ENCODE measurements at places on chromosomes 6 and 20.

GRCh38 chr6:10961837-10962236 is 75.0 kb downstream of the SYCP2L start:
- DNase-seq, result no peak

DNA sequence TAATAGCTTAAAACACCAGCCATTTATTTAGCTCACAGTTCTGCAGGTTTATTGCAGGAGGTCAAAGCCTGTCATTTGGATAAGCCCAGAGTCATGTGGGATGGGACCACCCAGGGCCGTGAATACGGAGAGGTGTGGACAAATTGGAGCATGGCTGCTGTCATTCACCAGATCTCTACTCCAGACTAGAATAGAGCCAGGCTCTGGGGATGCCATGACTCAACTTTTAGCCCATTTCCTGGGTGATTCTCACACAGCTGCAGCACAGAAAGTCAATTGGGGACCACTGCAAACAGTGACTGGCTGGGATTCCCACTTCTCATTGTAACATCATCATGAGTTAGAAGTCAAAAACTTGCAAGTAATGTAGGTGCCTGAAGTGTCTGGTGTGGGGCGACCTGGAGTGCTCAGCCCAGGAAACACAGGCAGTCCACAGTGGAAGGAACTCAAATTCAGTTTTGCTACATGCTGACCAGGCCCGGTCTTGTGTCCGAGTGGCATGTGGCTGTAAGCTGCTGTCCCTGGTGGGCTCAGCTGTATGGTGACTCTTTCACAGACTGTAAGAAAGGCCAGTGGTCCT is 174.3 kb downstream of the SCP2D1 start:
- DNase-seq, result no peak

GRCh38 chr6:92779746-92780145 is 639.6 kb downstream of the EPHA7 start:
- DNase-seq, result no peak

- no peak for DNase-seq
Measured at GRCh38 chr6:89675949-89676748, 37.6 kb upstream of the LYRM2 start.

DNA sequence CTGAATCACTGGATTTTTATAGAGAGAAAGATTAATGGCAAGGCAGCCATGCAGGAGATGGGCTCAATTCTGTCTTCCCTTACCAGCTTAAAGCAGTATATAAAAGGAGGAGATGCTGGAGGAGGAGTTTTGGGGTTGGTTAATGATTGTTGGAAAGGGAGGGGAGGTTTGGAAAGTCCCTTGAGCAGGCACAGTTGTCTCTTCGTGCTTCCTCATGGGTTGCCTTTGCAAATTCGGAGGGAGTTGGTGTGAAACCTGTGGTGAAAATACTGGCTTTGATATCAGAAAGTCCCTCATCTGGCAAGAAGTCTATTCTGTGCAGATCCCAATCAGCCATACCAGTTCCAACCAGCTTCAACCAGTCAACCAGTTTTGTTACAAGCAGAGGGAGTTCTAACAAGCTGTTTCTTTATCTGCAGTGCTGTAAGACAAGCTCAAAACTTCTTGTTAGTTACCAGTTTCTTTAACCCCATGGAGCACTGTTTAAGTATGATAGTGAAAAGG is 107.0 kb downstream of the HIVEP1 start:
- DNase-seq, result peak; percentile 87

- no peak for DNase-seq
Measured at GRCh38 chr6:73556836-73557235, 36.0 kb upstream of the EEF1A1 start.

DNA sequence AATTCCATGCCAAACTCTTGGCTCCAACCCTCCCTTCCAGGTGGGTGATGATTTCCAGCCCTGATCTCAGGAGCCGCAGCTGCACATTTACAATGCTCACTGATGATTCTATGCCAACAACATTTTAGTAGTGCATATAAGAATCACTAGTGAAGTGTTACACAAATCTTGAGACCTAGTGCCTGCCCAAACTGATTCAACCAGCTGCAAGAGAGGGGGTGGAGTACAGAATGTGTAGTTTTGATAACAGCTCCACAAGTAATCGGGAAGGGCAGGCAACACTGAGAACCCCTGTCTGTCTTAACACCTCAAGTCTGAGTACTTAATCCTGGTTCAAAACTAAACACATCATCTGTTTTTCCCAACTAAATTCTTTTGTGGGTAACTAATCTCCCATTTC is 91.7 kb downstream of the PRDM1 start:
- DNase-seq, result no peak

DNA sequence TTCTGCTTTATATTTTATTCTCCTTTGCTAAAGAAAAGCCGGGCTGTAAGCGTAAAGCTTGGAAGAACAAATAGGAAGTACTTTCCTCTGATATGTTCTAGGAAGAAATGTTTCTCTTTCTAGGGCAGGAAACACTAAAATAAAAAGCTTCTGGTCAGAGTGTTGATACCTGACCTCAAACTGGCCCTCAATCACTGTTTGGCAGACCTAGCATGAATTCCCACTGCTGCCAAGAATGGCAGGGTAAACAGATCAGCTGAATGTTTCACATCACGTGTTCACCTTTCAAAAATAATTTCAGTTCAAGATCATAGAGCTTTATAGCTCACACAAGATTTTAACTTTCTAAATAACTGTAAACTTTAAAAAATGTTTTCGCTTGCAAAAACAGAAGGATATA is 2.9 kb downstream of the MPC1 start:
- no peak for DNase-seq

- peak; percentile 97 for DNase-seq
Measured at GRCh38 chr6:15245361-15246216, at the start of gene JARID2. Gene JARID2 (plus strand): TSS chr6:15246069. CDS start chr6:15246540, 471 bp downstream.

- DNase-seq, result no peak
Measured at GRCh38 chr6:5191722-5192121, 69.0 kb downstream of the LYRM4 start.

DNA sequence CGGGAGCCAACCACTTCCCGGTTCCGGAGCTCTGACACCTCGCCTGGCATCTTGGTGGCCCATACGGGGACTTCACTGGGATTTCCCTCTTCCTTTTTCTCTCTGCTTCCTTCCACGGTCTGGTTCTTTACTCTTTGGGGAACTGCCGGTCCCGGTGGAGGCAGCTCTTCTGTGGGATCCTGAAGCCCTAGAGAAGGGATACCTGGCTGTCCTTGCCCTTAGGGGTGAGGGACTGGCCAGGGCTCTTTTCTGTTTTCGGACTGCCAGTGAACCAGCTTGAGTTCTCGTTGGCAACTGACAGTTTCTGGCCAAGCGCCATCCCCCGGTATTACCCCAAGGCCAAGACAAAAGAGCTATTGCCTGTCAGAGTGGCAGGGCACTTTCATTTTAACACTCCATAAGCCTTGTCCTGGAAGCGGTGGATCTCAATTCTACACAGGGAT is 880 bp upstream of the CPXM1 start:
- DNase-seq, result no peak

- no peak for DNase-seq
Measured at GRCh38 chr6:132910759-132911158, 96.4 kb downstream of the RPS12 start.

- DNase-seq, result no peak
Measured at GRCh38 chr20:5171064-5171789, 44.4 kb downstream of the CDS2 start.

DNA sequence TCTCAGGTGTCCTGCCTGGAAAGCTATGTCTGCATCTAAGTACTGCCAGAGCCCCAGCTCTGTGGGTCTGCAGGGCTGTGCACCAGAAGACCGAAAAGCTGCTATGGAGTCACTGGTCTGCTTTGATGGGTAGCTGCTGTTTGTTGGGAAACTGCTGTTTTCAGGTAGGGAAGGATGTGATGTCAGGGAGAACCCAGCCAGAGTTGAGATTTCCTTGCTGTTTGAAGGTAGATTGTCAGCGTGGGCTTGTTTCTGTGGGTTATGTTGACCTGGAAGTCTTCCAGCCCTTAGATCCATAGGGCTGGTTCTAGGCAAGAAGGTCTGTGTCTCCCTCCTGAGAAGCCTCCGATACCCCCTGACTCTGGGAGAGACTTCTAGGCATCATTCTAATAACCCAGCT is 12.2 kb upstream of the SHLD1 start:
- no peak for DNase-seq

GRCh38 chr6:113925378-113925777 is 45.6 kb downstream of the HDAC2 start:
- no peak for DNase-seq

GRCh38 chr6:156449128-156449527 is 328.1 kb upstream of the ARID1B start:
- no peak for DNase-seq

GRCh38 chr20:53126185-53126584 is 154.0 kb downstream of the TSHZ2 start:
- DNase-seq, result peak; percentile 35

DNA sequence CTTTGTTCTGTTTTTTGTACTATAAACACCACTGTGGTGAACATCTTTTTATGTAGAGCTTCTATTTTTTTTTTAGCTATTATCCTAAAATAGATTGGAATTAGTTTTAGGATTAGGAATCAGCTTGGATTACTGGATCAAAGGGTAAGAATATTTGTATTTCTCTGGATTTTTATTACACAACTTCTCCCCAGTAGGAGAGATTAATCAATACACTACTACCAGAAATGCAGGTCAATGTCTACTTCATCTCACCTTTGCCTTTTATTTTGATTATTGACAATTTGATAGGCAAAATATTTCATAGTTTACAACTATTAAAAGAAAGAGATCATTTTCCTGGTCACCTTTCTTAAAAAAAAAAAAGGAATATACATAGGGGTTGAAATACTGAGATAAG is 191.9 kb downstream of the TSHZ2 start:
- DNase-seq, result no peak

- no peak for DNase-seq
Measured at GRCh38 chr20:12467758-12468157, 541.0 kb upstream of the SPTLC3 start.

GRCh38 chr6:157063176-157063905 is 260.0 kb downstream of the TMEM242 start:
- DNase-seq, result no peak

- DNase-seq, result no peak
Measured at GRCh38 chr6:56683882-56684281, 41.2 kb upstream of the DST start.

DNA sequence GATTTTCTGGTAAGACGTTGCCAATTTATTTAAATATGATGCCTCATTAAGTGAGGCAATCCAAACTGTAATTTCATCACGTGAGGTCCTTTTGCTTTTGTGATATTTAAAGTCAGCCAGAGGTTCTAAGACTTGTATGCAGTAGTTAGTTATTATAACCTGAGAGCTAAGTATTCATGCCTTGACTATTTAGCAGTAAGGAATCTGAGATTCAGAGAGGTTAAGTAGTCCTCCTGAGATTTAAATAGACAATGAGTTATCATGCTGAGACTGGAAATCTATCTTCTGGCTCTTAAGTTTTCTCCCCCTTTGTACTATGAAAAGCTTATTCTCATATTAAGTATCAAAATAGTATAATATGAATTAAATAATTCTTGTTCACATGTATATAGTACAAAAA is 158.0 kb downstream of the UTRN start:
- DNase-seq, result no peak

DNA sequence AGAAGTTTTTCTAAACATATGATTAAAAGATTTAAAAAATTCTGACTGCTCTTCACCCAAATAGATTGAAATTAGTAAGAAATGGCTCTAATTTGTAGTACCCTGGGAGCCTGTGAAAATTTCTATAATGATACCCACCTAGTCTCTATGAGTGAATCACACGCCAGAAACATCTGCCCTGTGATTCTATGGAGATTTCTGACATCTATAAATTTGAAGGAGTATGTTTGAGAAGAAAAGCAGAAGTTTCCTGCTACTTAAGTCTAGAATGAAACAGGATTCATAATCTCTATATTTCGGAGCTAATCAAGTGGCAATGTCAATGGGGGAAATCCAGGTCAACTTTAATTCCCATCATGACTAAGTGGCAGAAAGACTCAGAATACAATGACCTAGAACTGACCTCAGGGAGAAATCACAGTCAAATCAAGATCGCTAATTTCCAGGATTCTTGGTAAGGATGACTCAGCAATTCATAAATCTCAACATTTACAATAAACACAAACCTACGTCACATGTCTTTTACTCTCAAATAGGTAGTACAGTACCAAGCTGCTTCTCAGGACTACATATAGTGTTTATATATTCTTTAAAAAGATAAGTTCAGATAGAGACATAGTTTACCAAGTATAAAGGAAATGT is 186.2 kb upstream of the TNFAIP3 start:
- peak; percentile 78 for DNase-seq

GRCh38 chr20:4883051-4883450 is 118.3 kb downstream of the SLC23A2 start:
- DNase-seq, result no peak

- DNase-seq, result no peak
Measured at GRCh38 chr6:11922901-11923300, 89.2 kb upstream of the HIVEP1 start.

- DNase-seq, result peak; percentile 52
Measured at GRCh38 chr20:51695574-51696303, 72.5 kb downstream of the ATP9A start.

DNA sequence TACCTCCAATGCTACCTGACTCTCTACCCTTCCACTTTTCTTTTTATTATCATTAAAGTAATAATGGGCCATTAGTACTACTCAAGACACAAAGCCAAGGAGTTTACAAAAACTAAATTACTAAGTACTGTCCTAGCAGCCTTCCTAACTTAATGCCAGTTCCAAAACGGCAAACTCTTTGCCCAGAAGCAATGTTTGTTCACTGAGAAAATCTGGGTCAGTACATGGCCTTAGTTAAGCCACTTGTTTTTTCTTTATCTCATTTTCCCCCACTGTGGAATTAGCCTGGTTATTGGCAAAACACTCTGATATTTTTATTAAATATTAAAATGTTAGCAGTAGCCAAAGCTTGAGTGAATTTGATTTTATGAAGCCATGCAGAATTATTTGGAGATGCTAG is 242.4 kb downstream of the KCNQ5 start:
- no peak for DNase-seq

- DNase-seq, result no peak
Measured at GRCh38 chr6:90040931-90041330, 146.7 kb downstream of the GJA10 start.

DNA sequence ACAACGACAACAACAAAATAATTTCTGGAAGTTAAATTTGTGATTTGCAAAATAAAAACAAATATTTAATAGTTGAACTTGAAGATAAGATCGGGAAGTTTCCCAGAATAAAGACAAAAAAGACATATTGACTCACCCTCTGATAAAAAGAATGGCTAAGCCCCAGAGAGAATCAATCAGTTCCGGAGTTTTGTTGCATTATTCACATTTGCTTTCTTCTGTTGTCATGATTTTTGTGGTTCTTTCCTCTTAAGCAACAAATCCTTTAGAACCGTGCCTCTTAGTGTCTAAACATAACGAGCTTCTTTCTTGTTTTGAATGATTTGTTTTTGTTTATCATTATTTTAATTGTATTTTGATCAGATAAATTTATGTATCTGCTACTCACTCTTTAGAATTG is 337.7 kb upstream of the PRND start:
- DNase-seq, result no peak

DNA sequence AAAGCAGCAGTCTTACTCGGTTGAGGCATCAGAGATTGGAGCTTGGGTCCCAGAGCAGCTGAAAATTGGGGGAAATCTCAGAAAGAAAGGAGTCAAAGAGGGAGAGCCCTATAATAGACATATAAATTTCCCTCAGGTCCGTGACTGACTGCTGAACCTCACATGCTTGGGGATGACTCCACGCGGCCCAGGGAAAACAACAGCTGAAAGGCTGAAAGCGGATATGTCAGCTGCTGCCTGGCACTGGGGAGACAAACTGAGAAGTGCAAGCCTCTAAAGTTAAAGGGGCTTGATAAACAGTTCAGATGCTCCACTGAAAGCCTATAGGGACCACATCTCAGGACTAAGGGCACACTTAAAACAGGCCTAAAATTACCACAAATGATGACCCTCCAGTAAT is 255.9 kb upstream of the RIN2 start:
- no peak for DNase-seq
